ENCODE measurements at places on chromosomes 12 and 14. TPM values are rescaled to one million over a fixed set of nuclear protein-coding genes. Genes with fewer than 3 reads are reported as not detected.

- no peak for DNase-seq
Observed at GRCh38 chr14:105484069-105484996, 2.4 kb upstream of the CRIP1 start.

DNA sequence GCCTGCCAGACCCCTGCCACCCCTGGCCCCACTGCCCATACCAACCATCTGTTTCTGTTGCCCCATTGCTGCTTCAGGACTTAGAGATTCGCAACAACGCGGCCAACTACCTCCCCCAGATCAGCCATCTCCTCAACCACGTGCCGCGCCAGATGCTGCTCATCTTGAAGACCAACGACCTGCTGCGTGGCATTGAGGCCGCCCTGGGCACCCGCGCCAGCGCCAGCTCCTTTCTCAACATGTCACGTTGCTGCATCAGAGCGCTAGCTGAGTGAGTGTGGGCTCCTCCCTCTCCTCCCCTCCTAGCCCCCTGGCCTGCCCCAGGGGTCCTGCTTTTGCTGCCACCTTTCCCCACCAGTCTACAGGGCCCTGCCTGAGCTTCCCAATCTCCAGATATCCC is 131.5 kb downstream of the ADCK1 start:
- DNase-seq = no peak

GRCh38 chr14:106802413-106803364 is 1276.3 kb downstream of the TMEM121 start:
- DNase-seq = peak; percentile 40

- no peak for DNase-seq
Observed at GRCh38 chr12:126944684-126945083, 1322.3 kb upstream of the TMEM132C start.

DNA sequence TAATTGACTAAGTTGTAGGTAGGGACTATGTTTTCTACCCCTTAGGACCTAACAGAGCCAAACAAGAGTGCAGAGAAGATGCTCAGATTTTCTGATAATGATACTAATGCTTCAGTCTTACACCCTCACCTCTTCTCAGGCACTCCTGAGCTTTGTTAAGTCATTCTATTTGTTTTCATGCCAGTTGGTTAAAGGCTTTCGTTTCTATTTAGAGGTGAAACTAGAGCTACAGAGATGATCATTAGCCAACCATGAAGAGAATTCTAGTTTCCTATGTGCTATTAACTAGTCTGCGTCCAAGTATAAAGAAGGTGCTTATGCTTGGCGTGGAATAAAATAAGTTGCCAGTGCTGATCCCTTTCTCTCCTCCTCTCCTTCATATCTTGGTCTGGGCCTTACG is 34.6 kb upstream of the PYGL start:
- no peak for DNase-seq

- peak; percentile 82 for DNase-seq
Observed at GRCh38 chr12:56468216-56469006, at the start of gene SPRYD4. Gene SPRYD4 (plus strand): TSS chr12:56468578. CDS start chr12:56468592, 14 bp downstream.

- peak; percentile 12 for DNase-seq
Observed at GRCh38 chr12:34033628-34034296, 11.5 kb downstream of the ALG10 start.

GRCh38 chr14:104767634-104767918 is 14.6 kb downstream of the SIVA1 start:
- DNase-seq = no peak

DNA sequence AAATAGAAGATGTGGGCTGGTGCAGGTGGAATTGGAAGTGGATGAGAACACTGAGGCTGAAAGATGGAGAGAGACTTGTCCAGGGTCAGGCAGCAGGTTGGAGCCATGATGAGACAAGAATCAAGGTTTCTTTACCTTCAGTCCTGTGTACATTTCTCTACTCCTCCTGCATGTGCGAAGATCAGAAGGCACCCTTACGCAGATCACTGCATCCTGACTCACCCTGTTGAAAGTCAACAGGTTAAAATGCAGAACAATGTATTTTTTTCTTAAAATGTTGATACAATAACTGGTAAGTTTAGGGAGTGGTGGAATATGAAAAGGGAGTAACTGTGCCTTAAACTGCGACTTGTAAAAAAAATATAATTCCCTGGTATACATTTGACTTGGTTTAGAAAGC is 47.8 kb downstream of the TESPA1 start:
- DNase-seq = no peak

DNA sequence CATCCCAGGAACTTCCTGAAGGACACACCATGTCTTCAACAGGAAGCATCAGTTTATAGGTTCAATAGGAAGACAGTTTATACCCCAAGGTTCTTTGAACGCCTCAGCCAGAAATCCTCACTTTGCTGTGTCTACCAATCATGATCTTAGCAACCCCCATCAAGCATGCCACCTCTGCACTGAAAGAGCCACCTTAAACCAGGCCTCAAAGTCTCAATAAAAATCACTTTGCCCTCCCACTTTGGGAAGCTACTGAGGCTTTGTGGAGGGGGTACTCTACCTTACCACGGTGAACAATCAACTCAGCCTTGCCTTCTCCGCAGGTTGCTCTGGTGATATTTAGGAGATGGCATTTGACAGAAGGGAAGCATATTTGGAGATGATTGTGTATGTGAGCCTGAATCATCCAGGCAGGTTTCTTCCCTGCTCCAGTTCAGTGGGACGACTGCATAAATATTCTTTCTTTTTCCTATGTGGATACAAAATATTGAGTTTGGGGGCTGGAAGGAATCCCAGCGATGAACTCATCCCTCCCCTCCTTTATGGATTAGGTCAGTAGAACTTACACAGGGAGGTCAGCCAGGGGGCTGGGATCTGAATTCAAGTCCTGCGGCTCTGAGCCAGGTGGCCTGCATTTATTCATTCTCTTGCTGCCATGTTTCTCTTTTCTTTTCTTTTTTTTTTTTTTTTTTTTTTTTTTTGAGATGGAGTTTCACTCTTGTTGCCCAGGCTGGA is 42.8 kb upstream of the VASH1 start:
- no peak for DNase-seq

DNA sequence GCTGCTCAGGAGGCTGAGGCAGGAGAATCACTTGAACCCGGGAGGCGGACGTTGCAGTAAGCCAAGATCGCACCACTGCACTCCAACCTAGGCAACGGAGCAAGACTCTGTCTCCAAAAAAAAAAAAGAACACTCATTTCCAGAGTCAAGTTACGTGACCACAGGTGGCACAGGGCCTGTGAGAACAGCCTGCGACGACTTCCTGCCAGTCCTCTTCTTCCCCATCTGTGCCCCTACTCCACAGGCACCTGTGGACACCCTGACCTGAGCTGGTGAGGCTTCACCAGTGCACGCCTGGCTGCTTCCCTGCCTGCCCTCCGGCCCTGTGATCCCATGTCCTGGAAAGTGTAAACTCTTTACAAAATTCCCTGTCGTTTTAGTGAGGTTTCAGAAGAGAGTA is 77.7 kb downstream of the PPP2R5C start:
- DNase-seq = no peak

DNA sequence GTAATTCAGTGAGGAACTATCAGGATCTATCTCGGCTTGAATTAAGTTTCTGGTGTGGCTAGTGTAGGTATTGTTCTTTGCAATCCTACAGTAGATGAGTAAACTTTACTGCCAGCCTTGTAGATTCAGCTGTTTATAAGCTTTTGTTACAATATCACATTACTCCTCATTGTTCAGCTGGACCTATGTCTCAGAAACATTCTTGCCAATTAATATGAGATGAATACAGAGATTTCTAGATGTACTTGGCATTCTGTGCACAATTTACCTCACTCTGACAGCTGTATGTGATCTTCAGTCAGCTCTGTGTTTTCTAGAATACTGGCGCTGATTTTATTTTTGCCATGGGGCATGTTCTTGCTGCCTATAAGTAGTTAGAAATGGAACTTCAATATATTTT is 55.7 kb downstream of the METTL25 start:
- DNase-seq = no peak

- DNase-seq = no peak
Observed at GRCh38 chr12:47711448-47711847, 5.6 kb upstream of the RPAP3 start.

GRCh38 chr12:57112492-57113294 is 1.5 kb upstream of the STAT6 start:
- DNase-seq = no peak

DNA sequence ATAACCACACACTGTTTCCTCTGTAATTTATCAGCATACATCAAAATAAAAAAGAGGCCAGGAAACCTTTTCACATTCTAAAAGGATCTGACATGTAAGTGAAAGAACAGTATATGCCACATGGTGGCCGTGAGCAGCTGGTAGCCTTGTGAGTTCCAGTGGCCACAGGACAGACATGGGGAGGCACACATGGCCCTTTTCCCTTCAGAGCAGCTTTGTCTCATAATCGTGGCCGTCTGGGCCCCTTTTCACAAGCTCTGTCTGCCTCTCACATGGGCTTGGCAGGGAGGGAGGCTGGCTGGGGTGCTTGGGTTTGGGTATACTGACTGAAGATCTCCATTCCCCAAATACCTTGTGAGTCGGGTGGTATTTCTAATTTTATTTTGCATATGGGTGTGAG is 1.5 kb upstream of the ZDHHC22 start:
- no peak for DNase-seq

GRCh38 chr12:70837026-70837425 is 83.5 kb downstream of the PTPRR start:
- DNase-seq = no peak

DNA sequence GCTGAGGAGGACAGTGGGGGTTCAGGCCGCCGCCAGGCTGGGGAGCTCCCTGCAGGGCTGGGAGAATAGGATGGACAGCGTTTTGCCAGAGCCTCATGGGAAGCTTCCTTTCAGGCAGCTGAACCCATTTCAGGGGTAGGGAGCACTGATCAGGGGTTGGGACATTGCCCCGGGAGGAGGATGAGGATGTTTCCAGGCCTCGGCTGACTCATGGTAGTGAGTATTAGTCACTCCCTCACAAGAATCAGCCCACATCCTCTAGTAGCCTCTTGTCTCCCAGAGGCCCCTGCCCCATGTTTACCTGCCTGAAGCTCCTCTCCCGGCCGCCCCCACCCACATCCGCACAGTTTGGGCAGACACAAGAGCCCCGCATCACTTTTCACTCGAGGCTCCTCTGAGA is 89.8 kb downstream of the ZFP36L1 start:
- no peak for DNase-seq

GRCh38 chr14:92040431-92041051 is 682 bp upstream of the TRIP11 start:
- peak; percentile 18 for DNase-seq

GRCh38 chr12:16348435-16349130 is 1.1 kb downstream of the MGST1 start:
- no peak for DNase-seq

DNA sequence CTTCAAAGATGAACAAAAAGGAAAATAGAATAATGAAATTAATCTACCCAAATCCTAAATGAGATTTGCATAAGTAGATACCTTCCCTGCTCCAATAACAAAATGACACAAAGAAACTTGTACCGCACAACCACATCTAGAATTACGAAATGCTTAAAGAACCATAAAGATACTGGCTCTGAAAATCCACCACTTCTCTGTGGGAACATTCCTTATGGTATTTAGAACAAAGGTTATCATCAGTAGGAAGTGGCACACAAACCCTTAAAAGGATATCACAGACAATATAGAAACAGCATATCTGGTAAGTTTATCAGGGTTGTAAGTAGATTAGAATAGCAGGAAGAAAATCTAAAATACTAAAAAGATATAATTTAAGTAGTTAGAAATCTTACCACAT is 11.6 kb downstream of the IAPP start:
- DNase-seq = no peak

GRCh38 chr14:68178282-68178681 is 358.7 kb downstream of the RAD51B start:
- no peak for DNase-seq

- no peak for DNase-seq
Observed at GRCh38 chr14:102089621-102090343, 2.9 kb upstream of the HSP90AA1 start.

GRCh38 chr12:124747426-124748161 is 116.1 kb downstream of the SCARB1 start:
- peak; percentile 65 for DNase-seq

GRCh38 chr14:37122919-37123639 is 49.3 kb downstream of the SLC25A21 start:
- DNase-seq = no peak

GRCh38 chr12:3542156-3542555 is 51.2 kb downstream of the PRMT8 start:
- no peak for DNase-seq

- DNase-seq = no peak
Observed at GRCh38 chr12:89593873-89594272, 68.0 kb upstream of the POC1B start.

DNA sequence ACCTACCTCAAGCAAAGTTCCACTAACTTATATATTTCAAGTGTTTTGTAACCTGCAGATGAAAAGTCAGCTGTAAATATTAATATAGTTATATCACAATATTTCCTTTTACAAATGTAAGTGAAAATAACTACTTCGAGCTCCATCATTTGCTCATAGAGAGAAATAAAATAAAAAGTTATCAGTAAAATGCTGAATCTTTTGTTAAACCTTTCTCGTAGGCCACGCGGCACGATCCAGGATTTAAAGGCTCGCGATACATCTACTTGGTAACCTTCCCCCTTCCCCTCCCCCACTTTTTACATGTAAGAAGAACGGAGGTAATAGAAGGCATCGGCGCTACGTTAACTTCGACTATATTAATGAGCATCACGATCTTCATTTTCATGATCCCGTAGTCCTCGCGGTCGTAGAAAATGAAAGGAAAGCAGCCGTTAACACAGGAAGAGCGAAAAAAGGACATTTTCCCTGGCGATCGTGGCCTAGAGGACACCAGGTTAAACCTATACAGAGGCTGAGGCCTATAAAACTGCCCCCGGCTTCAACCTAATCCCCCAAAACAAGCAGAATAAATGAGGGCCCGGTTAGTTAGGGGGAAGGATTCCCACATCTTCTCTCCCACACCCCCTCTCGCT is 508 bp downstream of the HNRNPC start:
- peak; percentile 77 for DNase-seq

DNA sequence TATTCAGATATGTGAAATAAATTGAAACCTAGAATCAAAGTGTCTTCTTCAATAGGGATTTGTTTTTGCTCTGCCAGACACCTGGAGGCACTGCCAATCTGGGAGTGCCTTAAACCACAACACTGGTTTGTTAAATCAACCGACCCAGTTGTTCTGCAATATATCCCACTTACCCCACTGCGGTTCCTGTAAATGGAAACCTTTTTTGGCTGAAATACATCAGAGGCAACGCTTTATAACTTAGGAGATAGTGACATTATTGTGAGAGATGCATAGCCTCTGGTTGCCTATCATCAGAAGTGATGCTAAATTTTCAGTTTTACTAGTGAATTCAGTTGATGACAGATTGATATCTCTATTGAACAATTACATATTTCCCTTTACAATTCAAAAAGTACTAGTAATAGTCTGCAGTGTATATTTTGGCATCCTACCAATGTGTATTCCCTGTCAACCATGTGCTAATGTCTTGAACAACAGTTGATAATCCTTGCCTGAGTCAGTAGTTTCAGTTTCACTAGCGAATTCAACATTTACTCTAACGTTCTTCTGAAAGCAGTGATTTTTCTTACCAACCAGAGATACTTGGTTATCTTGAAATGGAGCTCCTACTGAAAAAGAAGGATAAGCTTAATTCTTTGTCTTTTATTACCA is 30.5 kb downstream of the PPP2R5C start:
- no peak for DNase-seq

GRCh38 chr12:7004287-7004803 is 13.9 kb downstream of the LPCAT3 start:
- DNase-seq = no peak

Gene PCED1B
- 0.10 TPM for total RNA-seq

Gene INSM2
- not detected for total RNA-seq

Gene PMEL
- total RNA-seq = 0.49 TPM

Gene SLC24A4
- not detected for total RNA-seq

Gene RPGRIP1
- total RNA-seq = 0.13 TPM

Gene RTL1
- total RNA-seq = 0.04 TPM

Gene PSMB5
- 1,316 TPM for total RNA-seq

Gene HSPA2
- total RNA-seq = 0.27 TPM

All from HepG2 (cell line).